ENCODE measurements at places on chromosomes 5 and 9. TPM values are rescaled to one million over a fixed set of nuclear protein-coding genes. Genes with fewer than 3 reads are reported as not detected.

- no peak for DNase-seq
Observed at GRCh38 chr9:135376511-135377265, 102.9 kb upstream of the PPP1R26 start.

- DNase-seq = peak; percentile 29
Observed at GRCh38 chr5:73596705-73597328, 29.2 kb upstream of the ARHGEF28 start.

DNA sequence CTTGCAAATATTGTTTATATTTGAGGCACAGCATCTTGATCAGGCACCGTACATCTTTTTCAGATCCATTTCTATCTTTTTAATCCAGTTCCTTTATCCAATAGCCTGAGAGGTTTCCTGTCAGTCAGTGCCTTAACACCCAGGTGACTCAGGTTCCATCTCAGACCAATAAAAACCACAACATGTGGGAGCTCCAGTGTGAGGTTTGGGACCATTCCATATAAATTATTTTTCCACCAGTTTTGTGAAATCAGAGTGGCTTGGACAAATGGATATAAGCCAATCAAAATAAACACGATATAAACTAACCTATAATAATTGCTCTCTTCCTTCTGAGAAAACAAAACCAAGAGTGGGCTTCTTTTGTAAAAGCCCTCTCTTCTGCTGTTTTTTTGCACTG, 351.3 kb downstream of the NTRK2 start:
- DNase-seq = no peak

DNA sequence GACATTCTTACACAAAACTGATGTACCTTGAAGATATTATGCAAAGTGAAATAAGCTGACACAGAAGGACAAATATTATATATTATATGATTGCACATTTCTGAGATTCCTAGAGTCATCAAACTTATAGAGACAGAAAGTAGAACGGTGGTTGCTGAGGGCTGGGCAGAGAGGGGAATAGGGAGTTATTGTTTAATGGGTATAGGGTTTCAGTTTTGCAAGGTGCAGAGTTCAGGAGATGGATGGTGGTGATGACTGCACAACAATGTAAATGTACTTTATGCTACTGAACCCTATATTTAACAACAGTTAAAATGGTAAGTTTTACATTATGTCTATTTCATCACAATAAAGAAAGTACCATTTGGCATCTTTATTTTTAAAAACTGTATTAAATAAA, 315.8 kb upstream of the POU5F2 start:
- no peak for DNase-seq

KIAA0825 gene
- 0.32 TPM for total RNA-seq

Measured in activated CD8-positive, alpha-beta T cell treated with anti-CD3 and anti-CD28 coated beads for 36 hours (primary cell).